NCI-H2107 (cell line): ENCODE measurements at places on chromosomes 2 and 18.

DNA sequence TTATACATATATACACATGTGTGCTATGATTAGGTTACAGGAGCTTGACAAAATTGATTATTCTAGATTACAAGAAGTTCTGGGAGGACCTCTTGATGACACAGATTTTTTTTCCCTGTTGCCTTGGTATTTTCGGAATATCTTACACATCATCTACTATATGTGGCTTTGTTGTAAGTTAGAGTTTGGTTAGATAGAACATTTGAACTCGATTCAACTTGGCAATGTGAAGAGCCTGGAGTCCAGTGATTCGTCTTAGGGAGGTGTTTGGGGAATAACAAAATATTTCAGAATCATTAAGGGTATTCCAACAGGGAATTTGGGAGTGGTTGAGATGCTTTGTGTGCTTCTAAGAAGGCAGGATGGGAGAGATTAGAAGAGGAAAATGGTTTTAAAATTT, 39.3 kb upstream of the EFEMP1 start:
- DNase-seq, result no peak

GRCh38 chr2:135238651-135239050, 186.6 kb downstream of the RAB3GAP1 start:
- no peak for DNase-seq

DNA sequence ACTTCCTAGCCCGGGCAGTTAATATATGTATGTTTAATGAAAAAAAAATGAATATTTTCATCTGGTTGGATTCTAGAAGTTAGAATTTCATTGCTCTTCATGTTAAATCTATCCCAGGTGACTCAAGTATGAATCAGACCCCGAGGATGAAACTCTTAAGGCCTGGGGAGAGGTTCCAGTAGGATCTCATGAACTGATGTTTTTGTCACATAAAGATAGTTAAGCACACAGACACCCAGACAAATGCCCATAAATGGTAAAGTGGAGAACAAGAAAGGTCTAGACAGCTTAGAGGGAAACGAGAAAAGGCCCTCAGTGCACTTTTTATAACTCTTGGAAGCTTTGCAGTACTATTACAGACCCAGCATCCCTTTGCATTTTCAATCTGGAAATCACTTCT, 114.1 kb downstream of the RIF1 start:
- DNase-seq, result no peak

- DNase-seq, result peak; percentile 51
Measured at GRCh38 chr18:48030616-48031480, 100.4 kb upstream of the SMAD2 start.

DNA sequence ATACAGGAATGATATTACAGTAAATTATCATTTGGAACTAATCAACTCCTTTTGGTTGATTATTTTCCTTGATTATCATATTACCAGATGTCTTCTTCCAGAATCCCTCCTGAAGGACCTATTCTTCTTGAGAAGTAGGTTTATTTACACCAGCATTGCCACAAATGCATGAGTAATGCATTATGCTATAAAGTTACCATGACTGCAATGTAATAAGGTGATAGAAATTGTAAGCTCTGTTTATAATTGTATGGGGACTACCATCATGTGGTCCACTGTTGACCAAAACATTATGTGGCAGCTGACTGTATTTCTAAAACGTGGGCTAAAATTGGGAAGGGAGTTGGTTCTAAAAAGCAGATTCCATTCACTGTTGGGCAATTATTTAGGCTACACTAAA, 602.2 kb downstream of the NYAP2 start:
- no peak for DNase-seq

DNA sequence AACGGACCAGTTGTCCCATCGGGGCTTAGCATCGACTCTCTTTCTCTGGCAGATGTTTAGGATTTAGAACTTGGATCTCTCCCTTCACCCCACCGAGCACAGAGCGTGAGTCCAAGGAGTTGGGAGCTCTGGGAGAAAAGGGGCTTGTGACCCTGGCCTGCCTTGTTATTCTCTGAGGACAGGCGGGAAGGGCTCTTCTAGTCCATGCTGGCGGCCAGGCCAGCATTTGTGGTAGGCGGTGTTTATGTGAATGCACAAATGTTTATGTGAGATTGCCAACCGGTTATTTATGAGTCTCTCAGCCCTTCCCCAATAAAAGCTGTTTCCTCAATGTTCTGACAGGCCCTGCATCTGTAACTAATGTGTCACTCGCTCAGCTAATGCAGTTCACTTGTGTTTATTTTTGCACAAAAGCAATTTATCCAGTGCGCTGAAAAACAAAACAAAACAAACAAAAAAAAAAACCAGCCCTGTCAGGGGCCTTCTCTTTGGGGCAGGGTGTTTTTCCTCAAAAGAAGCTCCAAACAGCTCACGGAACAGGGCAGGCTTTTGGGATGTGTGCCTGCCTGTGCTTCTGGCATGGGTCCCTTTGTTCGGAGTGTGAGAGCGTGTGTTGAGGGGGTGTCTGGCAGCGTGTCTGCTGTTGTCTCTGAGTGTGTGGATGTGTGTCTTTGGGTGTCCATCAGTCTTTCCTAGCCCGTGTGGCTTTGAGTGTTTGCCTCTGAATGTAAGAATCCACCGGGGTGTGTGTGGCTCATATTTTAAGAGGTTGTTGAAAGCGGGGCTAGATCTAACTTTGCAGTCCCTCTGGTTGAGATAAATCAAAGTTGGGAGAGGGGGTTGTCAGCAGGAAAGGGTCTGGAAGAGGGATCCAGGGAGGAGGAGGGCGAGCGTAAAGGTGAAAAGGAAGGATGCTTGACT, 52.8 kb upstream of the HAAO start:
- no peak for DNase-seq

- DNase-seq, result no peak
Measured at GRCh38 chr2:190528521-190529001, 6.0 kb downstream of the NEMP2 start.

- DNase-seq, result peak; percentile 42
Measured at GRCh38 chr2:209565896-209566582, 142.2 kb downstream of the MAP2 start.

DNA sequence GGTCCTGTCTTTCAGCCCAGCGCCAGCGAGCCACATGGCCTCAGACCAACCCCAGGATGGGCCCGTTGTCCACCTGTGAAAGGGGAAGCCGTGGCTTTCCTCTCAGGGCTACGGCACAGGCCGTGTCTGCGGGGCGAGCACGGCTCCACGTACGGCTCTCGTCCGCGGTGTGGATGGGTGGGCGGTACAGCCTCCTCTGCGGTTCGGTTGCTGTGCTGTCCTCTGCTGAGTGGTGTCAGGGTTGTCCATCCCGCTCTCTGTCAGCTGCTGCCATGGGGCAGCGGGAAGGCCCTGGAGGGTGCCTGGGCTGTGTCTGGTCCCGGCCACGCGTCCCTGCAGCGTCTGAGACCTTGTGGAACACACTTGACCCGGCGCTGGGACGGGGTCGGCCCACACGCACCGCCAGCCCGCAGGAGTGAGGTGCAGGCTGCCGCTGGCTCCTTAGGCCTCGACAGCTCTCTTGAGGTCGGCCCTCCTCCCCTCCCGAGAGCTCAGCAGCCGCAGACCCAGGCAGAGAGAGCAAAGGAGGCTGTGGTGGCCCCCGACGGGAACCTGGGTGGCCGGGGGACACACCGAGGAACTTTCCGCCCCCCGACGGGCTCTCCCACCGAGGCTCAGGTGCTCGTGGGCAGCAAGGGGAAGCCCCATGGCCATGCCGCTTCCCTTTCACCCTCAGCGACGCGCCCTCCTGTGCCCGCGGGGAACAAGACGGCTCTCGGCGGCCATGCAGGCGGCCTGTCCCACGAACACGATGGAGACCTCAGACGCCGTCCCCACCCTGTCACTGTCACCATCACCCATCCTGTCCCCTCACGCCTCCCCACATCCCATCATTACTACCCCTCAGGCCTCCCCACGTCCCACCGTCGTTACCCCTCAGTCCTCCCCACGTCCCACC, 128.7 kb downstream of the NFATC1 start:
- no peak for DNase-seq

- DNase-seq, result no peak
Measured at GRCh38 chr2:150470435-150470834, 17.0 kb downstream of the RND3 start.

DNA sequence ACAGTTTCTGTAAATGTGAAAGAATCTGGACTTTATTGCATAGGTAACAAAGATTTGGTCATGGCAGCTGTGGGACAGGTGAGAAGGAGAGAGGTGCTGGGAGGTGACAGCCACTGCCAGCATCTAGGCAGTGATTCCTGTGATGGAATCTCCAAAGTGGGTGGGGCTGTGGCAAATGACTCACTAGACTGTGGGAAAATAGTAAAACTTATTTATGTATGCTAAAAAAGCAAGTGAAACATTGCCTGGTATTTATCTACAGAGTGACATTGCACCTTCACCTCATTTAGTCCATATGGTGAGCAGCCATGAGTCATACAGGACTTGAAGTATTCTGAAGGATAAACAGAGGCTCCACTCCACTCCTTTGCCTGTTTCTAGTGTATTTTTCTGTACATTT, 145.3 kb upstream of the MEX3C start:
- no peak for DNase-seq

DNA sequence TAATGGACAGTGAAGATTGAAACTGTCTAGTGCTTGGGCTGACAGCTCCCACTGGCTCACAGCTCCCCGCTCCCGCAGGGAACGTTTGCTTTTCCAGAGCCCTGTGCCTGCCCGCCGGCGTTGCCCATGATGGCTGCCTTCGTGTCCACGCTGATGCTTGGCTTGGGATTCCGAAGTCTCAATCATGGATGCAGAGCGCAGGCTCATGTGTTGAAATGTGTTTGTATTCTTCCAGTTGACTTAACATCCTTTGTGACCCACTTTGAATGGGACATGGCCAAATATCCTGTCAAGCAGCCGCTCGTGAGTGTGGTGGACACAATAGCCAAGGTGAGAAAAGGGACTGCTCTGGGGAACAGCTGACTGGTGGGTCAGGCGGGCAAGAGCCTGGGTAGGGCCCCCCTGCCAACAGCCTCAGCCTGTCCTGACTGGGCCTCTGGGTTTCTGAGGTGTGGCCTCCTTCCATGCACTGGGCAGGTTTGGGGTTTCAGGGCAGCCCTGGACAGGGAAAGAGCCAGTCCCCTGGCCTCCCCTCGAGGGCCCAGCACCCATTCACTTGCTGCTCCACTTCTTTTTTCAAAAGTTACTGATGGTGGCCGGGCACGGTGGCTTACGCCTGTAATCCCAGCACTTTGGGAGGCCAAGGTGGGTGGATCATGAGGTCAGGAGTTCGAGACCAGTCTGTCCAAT, 42.8 kb downstream of the ATP6V1C2 start:
- no peak for DNase-seq

DNA sequence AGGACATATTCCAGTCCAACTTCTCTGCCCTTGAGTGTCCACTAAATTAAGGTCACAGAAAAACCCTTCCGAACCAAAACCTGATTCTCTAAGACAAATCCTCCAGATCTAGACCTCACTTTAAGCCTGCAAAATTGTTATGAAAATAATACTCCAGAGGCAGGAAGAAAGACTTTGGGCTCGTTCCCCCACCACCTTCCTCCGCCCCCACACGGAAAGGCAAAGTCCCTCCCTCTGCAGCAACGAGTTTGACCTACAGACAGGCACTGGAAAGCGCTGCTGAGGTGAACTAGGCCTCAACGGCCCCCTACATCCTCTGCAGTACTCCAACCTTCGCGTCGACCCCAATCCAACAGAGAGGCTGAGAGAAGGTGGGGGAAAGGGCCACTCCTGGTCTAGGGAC, 808 bp downstream of the ATP5MC3 start:
- no peak for DNase-seq

GRCh38 chr2:232437195-232437571, 18.8 kb upstream of the ALPI start:
- DNase-seq, result no peak

GRCh38 chr2:33071591-33071990, 124.8 kb downstream of the LTBP1 start:
- no peak for DNase-seq

DNA sequence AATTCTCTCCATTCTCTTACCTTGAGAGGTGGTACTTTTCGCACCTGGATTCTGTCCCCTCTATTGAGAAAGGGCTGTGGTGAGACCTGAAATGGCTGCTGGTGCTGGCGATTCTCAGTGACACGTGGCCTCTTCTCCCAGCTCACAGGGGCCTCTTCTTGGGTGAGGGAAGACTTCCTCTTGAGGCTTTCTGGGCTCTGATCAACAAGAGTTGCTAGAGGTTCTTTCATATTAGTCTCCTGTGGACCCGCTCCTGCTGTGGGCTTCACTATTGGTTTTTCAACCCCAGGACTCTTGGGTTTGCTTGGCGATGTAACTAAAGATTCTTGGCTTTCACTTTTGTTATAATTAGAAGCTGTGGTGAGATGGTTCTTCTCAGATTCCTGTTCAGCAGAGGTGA, 76.3 kb upstream of the DTNB start:
- DNase-seq, result no peak
